PC-3 (cell line): ENCODE measurements at places on chromosomes 3 and 15. TPM values are rescaled to one million over a fixed set of nuclear protein-coding genes. Genes with fewer than 3 reads are reported as not detected.

The MYRIP gene
- not detected in 2 replicates for total RNA-seq

The CSPG4 gene
- total RNA-seq: 2.0 and 2.9 TPM in 2 replicates

The OSBPL10 gene
- 34.6 and 48.0 TPM in 2 replicates for total RNA-seq

- DNase-seq: peak; percentile 41
- H3K27ac ChIP-seq: no peak overlapping the region
- H3K4me1 ChIP-seq: no peaks in the 10 kb centered on the region
These were observed 480.5 kb downstream of the OTOL1 start for GRCh38 chr3:161977063-161977462.

GRCh38 chr3:102390916-102391315 lies 43.9 kb upstream of the ZPLD1 start:
- H3K36me3 ChIP-seq: no peaks in the 10 kb centered on the region
- DNase-seq: no peak
- H3K27me3 ChIP-seq: no peaks in the 10 kb centered on the region
- H3K27ac ChIP-seq: no peak overlapping the region
- no peak overlapping the region for H3K4me3 ChIP-seq
- H3K4me1 ChIP-seq: peaks cover 6% of the 10 kb centered on the region; the same call in 1 of the 2 replicates

GRCh38 chr15:53414167-53414566 lies 345.3 kb downstream of the WDR72 start:
- H3K4me1 ChIP-seq: no peaks in the 10 kb centered on the region
- peaks cover 5% of the 10 kb centered on the region; the same call in 1 of the 2 replicates for H3K27me3 ChIP-seq
- no peak for DNase-seq
- no peak overlapping the region for H3K4me3 ChIP-seq
- H3K27ac ChIP-seq: no peak overlapping the region

- H3K4me1 ChIP-seq: peaks cover 21% of the 10 kb centered on the region
- H3K4me3 ChIP-seq: no peak overlapping the region
- peak; percentile 88 for DNase-seq
These were observed 62.1 kb upstream of the XCR1 start for GRCh38 chr3:46089237-46090011.

GRCh38 chr15:67126551-67127330 lies 61.3 kb downstream of the SMAD3 start:
- peaks cover 76% of the 10 kb centered on the region for H3K4me1 ChIP-seq
- peak; percentile 49 for DNase-seq
- no peaks in the 10 kb centered on the region for H3K27me3 ChIP-seq
- peak overlapping the region; percentile 60 for H3K4me3 ChIP-seq

- H3K4me3 ChIP-seq: no peak overlapping the region
- no peaks in the 10 kb centered on the region for H3K36me3 ChIP-seq
- H3K4me1 ChIP-seq: peaks cover 21% of the 10 kb centered on the region
These were observed 104.2 kb downstream of the P2RY1 start for GRCh38 chr3:152938974-152939636.

- no peaks in the 10 kb centered on the region; the same call in none of the 2 replicates for H3K36me3 ChIP-seq
- peaks cover 8% of the 10 kb centered on the region for H3K4me1 ChIP-seq
- no peaks in the 10 kb centered on the region for H3K27me3 ChIP-seq
- DNase-seq: no peak
- H3K27ac ChIP-seq: no peak overlapping the region
- H3K4me3 ChIP-seq: no peak overlapping the region
These were observed 13.2 kb downstream of the SPATA12 start for GRCh38 chr3:57073628-57074027.

GRCh38 chr3:88005066-88005465 lies 53.7 kb downstream of the CGGBP1 start:
- DNase-seq: peak; percentile 66
- no peak overlapping the region for H3K27ac ChIP-seq
- H3K36me3 ChIP-seq: no peaks in the 10 kb centered on the region
- no peaks in the 10 kb centered on the region for H3K27me3 ChIP-seq
- H3K4me1 ChIP-seq: no peaks in the 10 kb centered on the region
- 0 out of 2 replicates have a peak overlapping the region, but pooled peaks have one; percentile 22 for H3K4me3 ChIP-seq
